CD4-positive, alpha-beta T cell treated with Interleukin-4 for 1 hour (primary cell): ENCODE measurements at places on chromosomes 2 and 18.
A peak's percentile ranks its signal among the peaks of the same experiment; 100 is the strongest.

- DNase-seq: no peak
These were observed 84.1 kb upstream of the GULP1 start for GRCh38 chr2:188207554-188207953.

- DNase-seq: no peak
These were observed 292.9 kb downstream of the IKZF2 start for GRCh38 chr2:212858496-212858895.

DNA sequence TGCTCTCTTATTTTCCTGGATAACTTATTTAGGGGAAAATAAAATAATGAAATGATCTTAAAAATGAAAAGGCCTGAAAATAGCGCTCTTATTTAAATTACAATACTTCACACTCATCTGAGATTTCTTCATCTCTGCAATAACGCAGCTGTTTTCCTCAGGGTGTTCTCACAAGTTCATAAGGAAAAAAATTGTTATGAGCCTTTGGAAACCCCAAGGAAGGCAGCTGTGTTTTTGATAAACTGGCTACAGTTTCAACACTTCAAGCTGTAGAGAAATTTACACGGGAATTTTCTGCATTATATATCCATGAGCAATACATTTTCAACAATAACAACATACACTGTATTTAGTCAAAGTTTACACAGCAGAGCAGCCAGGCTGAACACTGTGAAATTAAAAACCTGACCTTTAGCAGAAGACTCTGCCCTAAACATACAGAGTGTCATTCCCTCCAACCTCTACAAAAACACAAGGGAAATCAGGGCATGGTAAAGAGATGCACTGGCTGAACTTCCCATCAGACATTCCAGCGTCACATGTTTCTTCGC lies 959.6 kb downstream of the SLC4A3 start:
- DNase-seq: no peak

- no peak for DNase-seq
These were observed 51.0 kb upstream of the B3GNT2 start for GRCh38 chr2:62144689-62145477.

GRCh38 chr2:69914950-69915945 lies at the start of gene MXD1:
Gene MXD1 (plus strand): TSS chr2:69915109. CDS start chr2:69915331, 222 bp downstream.
- no peak for DNase-seq

DNA sequence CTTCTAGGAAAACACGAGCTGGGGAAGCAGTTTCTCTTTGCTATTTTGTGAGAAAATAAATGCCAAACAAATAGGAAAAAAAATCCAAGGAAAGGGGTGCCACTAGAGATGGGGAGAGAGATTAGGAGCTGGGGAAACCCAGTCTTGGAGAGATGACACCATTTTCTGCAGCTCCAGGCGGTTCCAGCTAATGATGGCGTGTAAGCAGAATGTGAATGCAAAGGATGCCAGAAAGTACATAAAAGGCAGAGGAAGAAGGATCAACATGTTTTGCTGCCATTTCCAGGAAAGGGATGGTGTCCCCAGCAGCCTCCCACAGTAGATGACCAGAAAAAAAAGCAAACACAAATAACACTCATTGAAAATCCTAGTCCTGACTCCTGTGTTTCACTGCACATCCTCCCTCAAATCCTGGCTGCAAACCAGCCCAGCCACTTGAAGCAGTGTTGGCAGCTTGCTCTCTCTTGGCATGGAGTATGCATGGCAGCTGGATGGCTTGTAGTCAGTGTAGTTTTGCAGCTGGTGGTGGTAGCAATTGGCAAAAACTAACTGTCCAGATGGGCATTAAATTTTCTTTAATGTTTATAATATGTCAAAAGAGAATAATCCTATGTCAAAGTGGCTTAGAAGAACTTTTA lies 93.6 kb downstream of the FTCDNL1 start:
- DNase-seq: no peak

- DNase-seq: no peak
These were observed 466.7 kb upstream of the MYT1L start for GRCh38 chr2:2797797-2798196.

DNA sequence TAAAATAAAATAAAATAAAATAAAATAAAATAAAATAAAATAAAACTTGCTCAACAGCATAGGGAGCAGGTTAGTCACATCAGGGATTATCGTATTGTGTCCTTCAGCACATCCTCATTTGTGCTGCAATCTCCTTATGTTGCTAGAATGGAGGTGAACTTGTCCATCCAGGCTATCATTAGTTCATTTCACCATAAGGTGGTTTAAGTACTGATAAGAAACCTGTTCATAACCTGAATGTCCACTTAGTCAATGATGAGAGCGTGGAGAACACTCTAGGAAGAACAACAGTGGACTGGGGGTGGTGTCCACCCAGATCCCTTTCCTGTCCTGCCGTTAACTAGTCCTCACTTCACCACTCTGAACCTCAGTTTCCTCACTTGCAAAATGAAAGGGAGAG lies 21.9 kb downstream of the DHRS9 start:
- DNase-seq: no peak

DNA sequence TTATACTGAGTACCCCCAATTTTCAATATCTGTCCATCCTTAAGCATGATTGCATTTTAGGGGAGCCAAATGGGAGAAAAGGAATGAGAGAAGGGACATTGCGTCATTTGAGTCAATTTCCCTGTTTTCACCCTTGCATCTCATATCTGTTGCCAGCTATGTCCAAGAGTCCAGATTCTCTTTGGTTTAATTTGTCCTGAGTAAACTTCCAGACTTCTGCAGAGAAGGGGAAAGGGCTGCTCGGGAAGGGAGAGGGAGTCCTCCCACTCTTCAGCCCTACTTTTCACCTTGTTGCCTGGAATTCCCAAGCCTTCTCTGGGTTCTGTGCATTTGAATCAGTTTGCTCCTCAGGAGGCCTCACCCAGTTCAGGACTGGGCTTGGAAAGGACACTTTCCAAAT lies 16.5 kb downstream of the GREB1 start:
- no peak for DNase-seq

DNA sequence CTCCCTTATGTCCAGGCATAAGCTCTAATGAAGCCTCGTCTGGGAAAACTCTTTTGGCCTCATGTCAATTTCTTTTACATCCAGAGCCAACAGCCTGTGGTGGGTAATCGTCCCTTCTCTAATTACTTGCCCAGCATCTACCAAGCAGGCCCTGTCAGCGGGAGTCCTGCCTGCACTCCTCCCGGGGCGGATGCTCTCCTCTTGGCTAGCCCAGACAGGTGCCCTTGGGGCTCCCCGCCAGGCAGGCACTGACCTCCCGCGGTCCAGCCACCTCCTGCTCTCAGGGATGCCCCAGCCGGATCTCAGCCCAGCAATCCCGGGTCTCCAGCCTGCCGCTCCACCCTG lies 74.2 kb downstream of the NCAPH start:
- no peak for DNase-seq

- no peak for DNase-seq
These were observed 157.1 kb upstream of the SIX2 start for GRCh38 chr2:45166229-45166890.

GRCh38 chr2:113283704-113284284 lies 5.1 kb upstream of the PAX8 start:
- no peak for DNase-seq

DNA sequence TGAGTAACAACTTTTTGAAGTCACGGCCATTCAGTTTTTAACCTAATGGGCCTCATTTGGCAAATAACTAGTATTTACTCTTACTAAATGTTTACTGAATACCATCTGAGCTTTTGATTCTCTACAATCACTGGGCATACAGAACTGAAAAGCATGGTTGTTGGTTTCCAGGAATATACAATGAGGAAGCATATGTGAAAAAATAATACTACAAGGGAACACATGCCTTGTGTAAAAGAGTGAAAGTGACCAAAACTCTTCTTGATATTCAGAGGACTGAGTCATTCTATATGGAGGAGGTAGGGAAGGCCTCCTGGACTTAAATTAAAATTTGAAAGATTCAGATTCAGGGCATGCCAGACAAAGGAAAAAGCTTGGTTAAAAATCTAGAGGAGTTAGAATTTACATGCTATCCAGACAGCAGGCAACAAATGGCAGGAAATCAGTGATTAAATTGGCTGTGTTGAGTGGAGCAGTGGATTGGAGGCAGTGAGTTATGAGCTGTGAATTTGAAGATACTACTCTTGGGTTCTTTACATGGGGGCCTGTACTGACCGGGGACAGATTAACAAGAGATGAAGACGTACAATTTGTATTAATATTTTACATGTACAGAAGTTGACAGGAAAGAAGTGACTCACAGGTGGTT lies 53.6 kb upstream of the NRXN1 start:
- DNase-seq: no peak

DNA sequence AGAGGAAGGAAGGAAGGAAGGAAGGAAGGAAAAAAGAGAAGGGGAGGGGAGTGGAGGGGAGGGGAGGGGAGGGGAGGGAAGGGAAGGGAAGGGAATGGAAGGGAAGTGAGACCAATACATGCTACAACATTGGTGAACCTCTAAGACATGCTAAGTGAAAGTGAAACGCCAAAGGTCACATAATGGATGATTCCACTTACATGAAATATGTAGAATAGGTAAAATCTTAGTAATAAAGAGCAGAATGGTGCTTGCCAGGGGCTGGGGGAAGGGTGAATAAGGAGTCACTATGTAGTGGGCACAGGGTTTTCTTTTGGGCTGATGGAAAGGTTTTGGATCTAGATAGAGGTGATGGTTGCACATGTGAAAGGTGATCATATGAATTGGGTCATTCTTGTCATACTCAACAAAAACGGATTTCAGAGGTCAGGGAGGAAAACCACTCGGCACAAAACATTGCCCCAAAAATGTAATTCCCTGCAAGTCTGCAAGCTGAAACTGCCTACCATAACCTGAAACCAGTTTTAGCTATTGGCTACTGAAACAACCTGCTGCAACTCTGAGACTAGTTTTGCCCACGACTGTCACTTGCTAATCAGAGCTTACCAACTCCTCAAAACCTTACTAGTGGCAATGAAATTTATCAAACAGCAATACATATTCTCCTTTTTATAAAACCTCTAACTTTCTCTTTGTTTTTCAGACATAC lies 59.2 kb downstream of the CCDC141 start:
- peak; percentile 2 for DNase-seq

GRCh38 chr18:45753286-45753685 lies 29.3 kb downstream of the SLC14A1 start:
- no peak for DNase-seq

GRCh38 chr2:188319838-188320237 lies 28.2 kb downstream of the GULP1 start:
- no peak for DNase-seq

DNA sequence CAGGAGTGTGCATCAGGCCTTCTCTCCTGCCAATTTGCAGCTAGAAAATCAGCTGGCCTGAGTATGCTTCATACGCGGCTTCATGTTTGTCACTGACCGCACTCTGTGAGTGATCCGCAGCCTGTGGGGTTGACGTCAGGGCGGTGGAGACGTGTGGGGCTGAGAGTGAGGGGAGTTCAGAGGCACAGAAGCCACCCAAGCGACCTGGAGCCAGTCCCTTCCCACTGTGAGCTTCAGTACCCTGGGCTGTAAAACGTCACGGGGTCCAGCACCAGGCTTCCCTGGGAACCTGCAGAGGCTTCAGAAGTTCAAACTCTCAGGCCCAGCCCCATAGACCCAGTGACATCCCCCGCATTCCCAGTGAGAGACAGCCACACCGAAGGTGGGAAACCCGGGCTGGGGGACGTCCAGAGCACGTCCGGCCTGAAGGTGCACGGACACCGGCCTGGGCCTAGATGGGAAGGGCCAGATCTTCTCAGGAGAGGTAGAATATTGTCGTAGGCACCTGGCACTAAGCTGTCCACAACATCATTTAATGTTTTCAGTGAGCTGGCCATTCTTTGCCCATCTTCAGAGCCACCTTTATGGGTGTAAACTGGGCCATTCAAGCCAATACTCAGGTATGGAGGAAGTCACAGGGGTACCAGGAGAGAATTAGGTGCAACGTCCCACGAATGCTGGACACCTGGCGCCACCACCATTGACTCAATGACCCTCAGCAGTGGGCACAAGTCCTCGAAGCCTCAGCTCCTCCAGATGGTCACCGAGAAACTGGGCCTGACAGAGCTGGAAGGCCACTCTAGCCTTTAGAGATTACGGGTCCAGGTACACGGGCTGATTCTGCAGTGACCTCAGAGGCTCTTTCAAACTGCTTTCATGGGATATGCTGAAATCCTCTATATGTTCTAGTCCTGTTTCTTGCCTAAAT lies 235.6 kb upstream of the MYT1L start:
- DNase-seq: no peak

GRCh38 chr2:229794636-229795035 lies 80.3 kb upstream of the DNER start:
- DNase-seq: no peak

DNA sequence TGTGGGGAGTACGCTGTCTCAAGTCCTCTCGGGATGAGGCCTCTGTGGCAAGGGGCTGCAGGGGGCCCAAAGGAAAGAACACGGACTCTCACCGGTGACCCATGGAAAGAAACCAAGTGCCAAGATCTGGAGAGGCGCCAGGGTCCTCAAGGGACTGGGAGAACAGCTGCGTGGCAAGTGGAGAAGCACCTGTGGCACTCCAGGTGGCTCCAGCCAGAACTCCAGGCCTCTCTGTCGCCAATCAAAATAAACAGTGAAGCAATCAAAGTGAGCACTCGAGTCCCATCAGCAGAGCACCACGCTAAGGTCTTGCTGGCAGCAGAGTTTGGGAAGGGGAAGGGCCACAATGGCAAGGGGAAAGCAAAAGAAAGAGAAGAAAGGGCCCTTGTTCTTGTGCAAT lies 54.7 kb downstream of the BCL2 start:
- DNase-seq: no peak

DNA sequence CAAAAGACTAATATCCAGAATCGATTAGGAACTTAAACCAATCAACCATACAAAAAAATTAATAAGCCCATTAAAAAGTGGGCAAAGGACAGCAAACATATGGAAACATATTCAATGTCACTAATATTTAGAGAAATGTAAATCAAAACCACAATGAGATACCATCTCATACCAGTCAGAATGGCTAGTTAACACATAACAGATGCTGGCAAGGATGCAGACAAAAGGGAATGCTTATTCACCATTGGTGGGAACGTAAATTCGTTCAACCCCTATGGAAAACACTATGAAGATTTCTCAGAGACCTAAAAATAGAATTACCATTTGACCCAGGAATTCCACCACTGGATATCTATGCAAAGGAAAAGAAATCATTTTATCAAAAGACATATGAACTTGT lies 468.2 kb upstream of the ST6GAL2 start:
- DNase-seq: no peak

DNA sequence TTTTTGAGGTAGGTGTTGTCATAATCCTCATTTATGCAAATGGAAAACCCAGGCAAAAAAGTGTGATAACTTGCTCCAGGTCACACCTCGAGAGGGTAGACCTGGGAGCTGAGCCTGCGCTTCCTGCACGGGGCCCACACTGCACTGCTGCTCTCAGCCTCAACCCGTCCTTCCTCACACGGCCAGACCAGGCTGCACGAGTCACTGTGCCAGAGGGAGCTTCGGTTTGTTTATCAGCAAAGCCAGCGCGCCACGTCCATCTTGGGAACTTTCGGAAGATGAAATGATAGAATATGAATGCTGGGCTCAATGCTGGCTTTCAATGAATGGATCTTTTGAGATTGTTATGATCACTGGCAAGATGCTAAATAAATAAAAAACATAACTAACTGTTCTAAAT lies 14.4 kb downstream of the COPS9 start:
- no peak for DNase-seq

GRCh38 chr2:180959787-180960186 lies 20.6 kb upstream of the UBE2E3 start:
- DNase-seq: no peak

- DNase-seq: no peak
These were observed 5.0 kb upstream of the NBAS start for GRCh38 chr2:15565994-15566671.
